ENCODE measurements at places on chromosomes 16 and 17.

DNA sequence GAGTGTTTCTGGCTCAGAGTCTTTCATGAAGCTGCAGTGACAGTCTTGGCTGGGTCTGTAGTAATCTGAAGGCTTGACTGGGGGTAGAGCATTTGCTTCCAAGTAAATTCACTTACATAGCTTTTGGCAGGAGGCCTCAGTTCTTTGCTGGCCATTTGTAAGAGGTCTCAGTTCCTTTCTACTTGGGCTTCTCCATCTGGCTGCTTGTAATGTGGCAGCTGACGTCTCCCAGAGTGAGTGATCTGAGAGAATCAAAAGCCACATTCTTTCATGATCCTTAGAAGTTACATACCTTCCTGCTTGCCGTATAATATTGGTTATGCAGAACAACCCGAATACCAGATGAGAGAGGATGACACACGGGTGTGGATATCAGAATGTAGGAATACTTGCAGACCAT is 39.8 kb downstream of the NF1 start:
- no peak for DNase-seq

DNA sequence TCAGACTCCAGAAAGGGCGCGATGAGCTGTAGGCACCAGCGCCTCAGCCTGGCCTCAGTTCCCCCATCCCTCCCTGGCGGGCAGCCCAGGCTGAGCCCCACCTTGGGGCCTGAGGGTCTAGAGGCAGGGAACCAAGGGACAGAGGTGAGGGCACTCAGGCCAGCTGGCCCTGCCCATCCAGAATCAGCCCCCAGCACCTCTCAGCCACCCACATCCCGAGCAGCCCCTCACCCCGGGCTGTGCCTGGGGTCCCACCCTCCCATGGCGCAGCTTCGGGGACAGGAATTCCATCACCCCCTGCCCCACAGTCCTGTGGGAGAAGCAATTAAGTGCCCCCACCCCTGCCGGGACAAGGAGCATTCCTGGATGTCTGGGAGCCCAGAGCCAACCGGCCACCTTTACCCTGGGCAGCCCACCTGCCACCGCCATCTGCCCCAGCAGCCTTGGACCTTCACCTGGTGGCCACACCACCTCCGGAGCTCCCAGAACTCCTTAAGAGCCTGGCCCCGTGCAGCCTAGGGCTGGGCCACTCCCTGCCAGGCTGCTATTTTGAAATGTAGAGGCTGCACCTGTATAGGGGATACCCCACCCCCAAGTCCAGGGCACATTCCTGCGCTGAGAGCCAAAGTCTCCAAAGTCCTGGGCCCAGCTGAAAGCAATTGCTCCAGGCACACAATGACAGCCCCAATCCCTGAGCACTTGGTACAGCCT is 33.7 kb upstream of the PVALEF start:
- no peak for DNase-seq

DNA sequence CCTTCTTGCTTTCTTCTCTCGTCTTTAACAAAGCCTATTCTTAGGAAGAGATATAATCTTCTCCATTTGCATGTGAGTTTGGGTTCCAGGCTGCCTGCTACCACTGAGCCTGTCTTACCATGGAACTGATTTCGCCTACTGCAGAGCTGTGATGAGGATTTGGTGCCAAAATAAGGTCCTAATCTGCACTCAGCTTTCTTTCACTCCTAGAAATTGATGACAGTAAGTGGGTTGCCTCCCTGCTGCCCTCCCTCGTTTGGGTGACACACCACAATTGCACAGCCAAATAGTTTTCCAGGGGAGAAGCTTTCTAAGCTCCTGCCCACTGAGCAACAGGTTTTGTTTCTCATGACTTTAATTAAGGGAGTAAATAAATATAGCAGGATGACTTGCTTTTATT is 25.1 kb upstream of the ASIC2 start:
- no peak for DNase-seq

- DNase-seq: no peak
These were observed 8.8 kb downstream of the CCL16 start for GRCh38 chr17:35972535-35972934.

DNA sequence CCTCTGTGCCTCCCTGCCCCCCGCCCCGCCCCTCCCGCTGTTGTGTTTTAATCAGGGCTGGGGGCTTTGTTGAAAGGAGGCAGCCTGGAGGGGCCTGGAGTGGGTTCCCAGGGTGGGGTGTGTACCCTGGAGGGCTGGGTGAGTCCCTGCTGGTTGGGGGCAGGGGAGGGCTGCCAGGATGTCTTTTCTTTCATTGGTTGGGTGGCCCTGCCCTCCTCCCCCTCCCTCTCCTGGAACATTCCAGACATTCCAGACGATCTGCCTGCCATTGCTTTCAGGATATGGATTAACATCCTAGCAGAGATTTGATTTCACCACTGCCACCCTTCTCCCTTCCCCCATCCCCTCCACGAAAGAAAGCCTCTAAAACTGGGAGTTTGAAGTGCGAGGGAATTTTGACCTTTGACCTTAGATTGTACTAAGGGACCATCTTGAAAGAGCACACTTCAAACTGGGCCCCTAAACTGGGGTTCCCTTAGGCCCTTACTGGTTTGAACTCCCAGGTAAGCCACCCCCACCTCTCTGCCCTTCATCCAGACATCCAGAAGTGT is 25.3 kb downstream of the IGF2BP1 start:
- peak; percentile 28 for DNase-seq

- DNase-seq: no peak
These were observed 34.0 kb downstream of the KIAA0513 start for GRCh38 chr16:85061566-85061965.

- DNase-seq: no peak
These were observed 147.5 kb upstream of the CIBAR2 start for GRCh38 chr16:85259832-85260167.

DNA sequence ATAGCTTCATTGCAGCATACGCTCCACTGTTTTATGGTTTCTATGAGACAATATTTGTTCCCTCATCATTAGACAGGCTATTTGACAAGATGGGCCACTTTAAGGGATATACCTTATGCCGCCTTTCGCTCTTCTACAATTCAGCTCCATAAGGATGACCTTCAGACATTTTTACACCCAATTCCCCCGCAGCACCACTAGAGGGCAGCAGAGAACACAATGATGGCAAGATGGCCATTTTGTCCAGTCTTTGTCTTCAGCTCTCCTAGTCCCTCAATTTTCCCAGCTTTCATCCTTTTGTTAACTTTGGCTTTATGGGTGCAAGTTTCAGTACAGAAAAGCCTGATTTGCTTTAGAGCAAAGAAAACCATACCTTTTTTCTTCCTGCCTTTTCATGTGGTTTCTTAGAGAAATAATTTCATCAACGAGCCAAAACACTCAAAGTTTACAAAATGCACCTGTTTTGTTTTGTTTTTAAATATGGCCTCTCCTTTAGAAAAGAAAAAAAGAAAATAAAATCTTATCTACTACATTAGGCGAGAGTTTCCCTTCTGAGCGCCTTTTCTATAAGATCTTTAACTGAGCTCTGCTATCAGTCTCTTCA is 355.3 kb downstream of the TOX3 start:
- peak; percentile 80 for DNase-seq

DNA sequence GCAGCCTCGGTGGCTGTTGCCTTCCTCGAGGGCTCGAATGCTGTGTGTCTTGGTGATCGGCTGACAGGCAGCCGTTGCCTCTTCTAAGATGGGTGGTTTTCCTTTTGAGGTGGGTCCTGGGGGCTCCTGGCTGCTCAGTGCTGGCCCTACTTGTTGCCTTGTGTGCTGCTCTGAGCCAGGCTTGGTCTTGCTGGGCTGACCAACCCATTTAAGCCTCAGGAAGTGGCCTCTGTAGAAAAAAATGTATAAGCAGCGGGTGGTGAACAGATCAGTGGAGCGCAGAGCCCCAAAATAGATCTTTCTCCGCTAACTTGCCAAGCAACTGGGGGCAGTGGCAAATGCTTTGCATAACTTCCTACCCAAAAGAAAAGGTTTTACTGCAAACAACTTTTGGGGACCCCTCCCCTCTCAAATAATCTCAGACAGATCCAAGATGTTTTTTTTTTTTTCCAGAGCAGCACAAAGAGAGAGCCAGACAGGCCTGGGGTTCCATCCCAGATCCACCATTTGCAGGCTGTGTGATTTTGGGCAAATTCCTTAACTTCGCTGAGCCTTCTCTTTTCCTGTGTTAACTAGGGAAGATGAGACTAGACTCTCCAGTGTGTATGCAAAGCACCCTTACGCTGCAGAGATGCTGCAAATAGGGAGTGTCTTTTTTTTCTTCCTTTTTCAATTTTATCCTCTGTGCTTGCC is 42.5 kb downstream of the PLCG2 start:
- no peak for DNase-seq

GRCh38 chr17:49132699-49133364 is at the start of gene B4GALNT2:
Gene B4GALNT2 (plus strand): TSS chr17:49132769. CDS start chr17:49132793, 24 bp downstream.
- DNase-seq: peak; percentile 60

DNA sequence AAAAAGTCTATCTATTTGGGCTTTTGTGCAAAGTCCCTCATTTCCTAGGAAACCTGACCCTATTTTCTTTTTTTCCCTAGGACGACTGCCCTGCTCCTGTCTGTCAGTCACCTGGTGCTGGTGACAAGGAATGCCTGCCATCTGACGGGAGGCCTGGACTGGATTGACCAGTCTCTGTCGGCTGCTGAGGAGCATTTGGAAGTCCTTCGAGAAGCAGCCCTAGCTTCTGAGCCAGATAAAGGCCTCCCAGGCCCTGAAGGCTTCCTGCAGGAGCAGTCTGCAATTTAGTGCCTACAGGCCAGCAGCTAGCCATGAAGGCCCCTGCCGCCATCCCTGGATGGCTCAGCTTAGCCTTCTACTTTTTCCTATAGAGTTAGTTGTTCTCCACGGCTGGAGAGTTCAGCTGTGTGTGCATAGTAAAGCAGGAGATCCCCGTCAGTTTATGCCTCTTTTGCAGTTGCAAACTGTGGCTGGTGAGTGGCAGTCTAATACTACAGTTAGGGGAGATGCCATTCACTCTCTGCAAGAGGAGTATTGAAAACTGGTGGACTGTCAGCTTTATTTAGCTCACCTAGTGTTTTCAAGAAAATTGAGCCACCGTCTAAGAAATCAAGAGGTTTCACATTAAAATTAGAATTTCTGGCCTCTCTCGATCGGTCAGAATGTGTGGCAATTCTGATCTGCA is 12.9 kb downstream of the TMEM98 start:
- DNase-seq: no peak

GRCh38 chr16:16032271-16032979 is 83.0 kb downstream of the ABCC1 start:
- DNase-seq: no peak
